ENCODE measurements at places on chromosomes 13 and 19.

DNA sequence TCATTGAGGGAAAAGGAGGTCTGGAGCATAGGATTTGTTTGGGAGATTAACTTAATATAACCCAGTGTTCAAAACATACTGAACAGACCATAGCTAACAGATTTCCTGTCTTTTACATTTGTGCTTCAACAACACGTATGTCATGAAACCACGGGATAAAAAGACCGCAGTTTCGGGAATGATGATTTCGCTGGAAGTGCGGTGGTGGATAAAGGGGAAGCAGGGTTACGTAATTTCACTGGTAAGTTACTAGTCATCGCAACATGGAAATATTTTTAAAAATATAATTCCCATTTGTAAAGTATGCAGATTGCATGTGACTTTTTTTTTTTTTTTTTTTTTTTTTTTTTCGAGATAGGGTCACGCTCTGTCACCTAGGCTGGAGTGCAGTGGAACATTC is 237.4 kb downstream of the LMO7 start:
- no peak for DNase-seq

GRCh38 chr19:6126335-6126974 is 9.0 kb upstream of the ACSBG2 start:
- no peak for DNase-seq

- DNase-seq = no peak
Measured at GRCh38 chr19:38512277-38512676, 78.8 kb downstream of the RYR1 start.

DNA sequence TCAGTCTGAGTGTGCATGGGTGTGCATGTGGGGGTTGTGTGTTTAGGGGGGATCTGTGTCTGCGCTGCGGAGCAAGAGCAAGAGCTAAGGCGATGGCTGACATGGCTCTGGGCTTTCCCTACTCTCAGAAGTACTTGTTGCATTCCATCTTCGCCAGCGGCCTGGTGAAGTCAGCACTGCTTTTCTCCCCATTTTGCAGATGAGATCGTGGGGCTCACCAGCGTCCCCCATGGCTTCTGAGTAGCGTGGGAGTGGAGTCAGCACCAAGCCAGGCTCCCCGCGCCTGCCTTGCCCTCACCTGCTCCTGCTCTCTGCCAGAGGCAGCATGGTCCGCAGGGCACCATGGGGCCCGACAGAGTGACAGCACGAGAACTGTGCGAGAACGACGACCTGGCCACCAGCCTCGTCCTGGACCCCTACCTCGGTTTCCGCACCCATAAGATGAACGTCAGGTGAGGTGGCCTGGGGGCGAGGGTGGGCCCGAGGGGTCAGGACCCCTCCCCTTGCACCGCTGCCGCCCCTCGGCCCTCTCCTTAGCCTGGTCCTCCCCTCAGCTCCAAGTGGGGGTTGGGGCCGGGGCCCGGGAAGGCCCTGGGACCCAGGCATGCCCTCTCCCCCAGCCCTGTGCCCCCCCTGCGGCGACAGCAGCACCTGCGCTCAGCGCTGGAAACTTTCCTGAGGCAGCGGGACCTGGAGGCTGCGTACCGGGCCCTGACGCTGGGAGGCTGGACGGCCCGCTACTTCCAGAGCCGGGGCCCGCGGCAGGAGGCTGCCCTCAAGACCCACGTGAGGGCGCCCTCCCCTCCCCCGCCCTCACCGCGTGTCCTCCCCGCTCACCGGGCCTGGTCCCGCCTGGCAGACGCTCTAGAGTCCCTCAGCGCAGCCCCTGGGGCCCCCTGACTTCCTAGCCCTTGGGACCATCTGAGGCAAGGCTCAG is 2.2 kb downstream of the KMT5C start:
- no peak for DNase-seq

DNA sequence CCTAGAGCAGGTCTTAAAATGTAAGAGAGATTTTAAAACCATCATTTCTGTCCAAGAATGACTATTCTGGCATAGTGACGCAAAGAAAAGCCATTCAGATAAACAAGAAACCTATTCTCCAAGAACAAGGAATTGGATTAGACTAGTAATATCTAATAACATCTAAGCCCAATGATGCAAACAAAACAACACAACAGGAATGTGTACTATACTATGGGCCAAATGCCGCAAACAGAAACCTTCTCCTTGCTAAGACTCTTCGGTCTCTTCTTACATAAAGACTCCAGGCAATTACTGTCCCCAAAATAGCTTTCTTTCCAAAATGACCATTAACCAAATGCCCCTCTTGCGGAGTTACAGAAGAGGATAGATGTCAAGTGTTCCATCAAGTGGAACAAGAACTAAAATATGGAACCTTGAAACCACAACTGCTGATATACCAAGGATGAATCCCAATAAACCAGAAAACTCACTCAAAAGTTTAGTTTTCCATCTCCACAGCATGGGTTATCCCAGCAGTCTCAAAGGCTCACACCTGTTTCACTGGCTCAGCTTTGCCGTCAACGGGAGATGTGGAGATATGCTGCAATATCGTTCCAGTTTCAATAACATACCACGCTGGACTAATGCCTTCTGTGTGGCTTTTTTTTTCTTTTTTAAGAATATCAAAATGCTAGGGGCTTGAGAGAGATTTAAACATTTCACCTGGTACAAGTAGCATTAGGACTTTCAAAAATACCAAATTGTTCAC is 76.2 kb downstream of the FOXO1 start:
- no peak for DNase-seq

DNA sequence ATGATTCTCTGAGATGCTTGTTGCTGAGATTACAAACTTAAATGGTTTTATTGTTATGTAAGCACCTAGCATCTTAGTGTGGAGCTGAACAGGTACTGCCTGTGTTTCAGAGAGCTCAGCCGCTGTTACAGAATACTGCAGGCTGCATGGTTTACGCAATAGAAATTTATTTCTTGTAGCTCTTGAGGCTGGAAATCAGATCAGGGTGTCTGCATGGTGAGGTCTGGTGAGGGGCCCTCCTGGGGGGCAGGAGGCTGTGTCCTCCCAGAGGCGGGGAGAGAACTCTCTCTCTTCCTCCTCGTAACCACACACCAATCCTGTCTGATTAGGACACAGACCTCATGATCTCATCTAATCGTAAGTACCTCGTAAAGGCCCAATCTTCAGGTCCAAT is 13.1 kb downstream of the ATP11A start:
- no peak for DNase-seq

- DNase-seq = no peak
Measured at GRCh38 chr13:96816261-96816660, 178.0 kb downstream of the OXGR1 start.

DNA sequence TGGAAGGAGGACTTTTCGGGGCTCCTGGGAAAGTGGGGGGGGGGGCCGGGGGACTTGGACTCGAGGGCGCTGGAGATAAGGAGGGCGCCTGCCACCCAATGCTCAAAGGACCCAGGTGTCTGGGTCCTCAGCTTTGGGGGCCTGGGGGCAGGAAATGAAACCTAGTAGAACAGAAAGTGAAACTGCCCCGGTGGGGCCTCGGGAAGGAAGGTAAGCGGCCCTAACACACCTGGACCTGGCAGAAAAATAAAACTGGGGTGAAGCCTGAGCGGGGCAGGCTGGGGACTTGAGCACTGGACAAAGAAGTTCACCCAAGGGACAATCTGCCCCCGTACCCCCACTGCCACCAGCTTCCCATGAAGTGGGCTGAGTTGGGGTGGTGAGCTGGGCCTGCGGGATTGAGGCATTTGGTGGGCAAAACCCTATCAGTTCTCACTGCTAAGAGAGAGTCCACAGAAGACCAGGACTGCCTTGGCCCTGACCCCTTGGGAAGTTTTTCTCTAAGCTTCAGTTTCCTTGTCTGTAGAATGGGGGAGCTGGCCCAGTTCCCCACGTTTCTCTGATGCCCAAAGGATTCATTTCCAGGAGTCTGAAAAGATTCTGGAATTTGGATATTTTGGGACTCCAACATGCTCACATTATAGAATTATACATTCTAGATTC is 2.3 kb downstream of the PRKD2 start:
- no peak for DNase-seq

DNA sequence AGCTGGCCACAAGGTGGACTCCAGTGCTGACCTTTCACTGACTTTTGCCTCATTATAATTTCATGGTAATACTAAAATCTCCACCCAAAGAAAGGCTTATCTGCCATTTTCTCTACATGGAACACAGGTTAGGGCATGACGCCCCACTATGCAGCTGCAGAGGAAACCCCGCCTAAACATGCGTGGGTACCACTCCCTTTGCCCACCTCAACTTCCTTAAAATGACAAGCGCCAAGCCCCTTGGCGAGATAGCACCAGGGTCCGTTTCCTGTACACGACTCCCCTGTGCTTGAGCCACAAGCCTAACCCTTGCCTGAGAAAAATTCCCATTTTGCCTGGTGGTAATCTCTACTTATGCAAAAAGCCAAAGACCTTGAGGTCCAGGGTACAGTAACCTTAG is 36.0 kb upstream of the PABPC3 start:
- DNase-seq = no peak

DNA sequence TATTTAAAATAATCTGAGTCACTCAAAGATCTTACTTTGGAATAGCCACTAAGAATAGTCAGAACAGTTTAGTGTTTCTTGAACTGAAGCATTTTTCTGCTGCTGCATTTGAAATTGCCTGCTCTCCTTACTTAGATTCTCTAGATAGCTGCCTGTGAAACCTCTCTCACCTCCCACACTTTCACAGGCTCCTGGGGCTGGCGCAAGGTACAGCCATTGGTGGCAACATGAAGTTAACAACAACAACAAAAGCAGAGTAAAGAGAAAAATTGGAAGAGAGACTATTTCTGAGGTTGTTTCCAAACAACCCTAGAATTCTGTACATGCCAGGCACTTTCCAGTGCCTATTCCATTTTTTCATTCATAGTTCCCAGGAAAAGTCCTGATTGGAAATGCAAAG is 25.3 kb downstream of the SLITRK5 start:
- DNase-seq = no peak

DNA sequence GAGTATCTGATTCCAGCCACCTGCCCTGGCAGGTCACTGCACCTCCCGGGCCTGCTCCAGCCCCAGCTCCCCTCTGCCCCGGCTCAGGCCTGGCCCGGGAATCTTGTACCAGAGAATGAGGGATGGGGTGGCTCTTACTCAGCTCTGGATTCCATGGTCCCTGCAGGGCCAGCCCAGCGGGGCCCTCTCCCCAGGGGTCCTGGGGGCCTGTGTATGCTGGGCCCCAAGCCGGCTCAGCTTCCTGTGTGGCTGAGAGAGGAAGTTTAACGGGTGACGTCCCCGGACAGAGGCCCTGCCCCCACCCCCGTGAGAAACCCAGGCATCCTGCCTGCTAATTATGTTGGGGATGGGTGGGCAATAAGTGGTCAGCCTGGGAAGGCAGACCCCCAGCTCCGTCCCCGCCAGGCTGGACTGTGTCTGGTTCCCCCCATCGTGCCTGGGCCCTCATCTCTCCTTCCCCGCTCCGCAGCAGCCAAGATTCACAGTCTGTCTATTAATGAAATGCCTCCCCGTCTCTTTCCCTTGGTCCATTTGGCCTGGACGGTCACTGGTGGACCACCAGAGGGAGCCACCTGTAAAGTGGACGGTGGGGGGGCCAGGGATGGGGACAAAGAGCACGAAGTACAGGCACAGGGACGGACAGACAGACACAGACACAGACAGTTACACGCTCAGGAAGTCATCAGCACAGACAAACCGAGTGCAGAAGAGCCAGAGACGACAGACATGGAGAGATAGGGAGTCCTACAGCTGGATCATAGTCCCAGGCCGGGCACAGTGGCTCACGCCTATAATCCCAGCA is at the start of gene DENND1C:
TSS of gene DENND1C (minus strand) at position 247 of the 802 bp plus-strand sequence. CDS start at position 155, 92 bp downstream.
- DNase-seq = no peak

GRCh38 chr19:47492137-47492533 is 8.1 kb upstream of the KPTN start:
- DNase-seq = no peak

- DNase-seq = no peak
Measured at GRCh38 chr13:23799945-23800344, 89.3 kb downstream of the MIPEP start.

- DNase-seq = no peak
Measured at GRCh38 chr13:96848286-96848685, 146.0 kb downstream of the OXGR1 start.
